ENCODE measurements at places on chromosomes 11 and 22. TPM values are rescaled to one million over a fixed set of nuclear protein-coding genes. Genes with fewer than 3 reads are reported as not detected.

The P4HA3 gene
- not detected for total RNA-seq

The OVOL1 gene
- total RNA-seq: 42.8 TPM

The PANX3 gene
- not detected for total RNA-seq

The FGF19 gene
- 131 TPM for total RNA-seq

The OR8H1 gene
- total RNA-seq: not detected

The HBB gene
- not detected for total RNA-seq

The OR5A1 gene
- total RNA-seq: not detected

The DEUP1 gene
- not detected for total RNA-seq

The SMCO4 gene
- 36.4 TPM for total RNA-seq

The MYBPC3 gene
- total RNA-seq: not detected

The CCDC82 gene
- 7.6 TPM for total RNA-seq

The ELMOD1 gene
- total RNA-seq: not detected

The DDTL gene
- total RNA-seq: 2.8 TPM

The CCDC73 gene
- not detected for total RNA-seq

The MRGPRX3 gene
- not detected for total RNA-seq

The RFPL3 gene
- total RNA-seq: not detected

The OR51E2 gene
- total RNA-seq: not detected

The KRTAP5-11 gene
- total RNA-seq: not detected

The UBQLNL gene
- total RNA-seq: not detected

The AMOTL1 gene
- not detected for total RNA-seq

The C11orf86 gene
- 0.29 TPM for total RNA-seq

The MFNG gene
- 2.1 TPM for total RNA-seq

The MS4A12 gene
- not detected for total RNA-seq

The HTR3A gene
- total RNA-seq: not detected

The PHF21B gene
- total RNA-seq: not detected

The LRRC75B gene
- total RNA-seq: 11.7 TPM

The CASP1 gene
- total RNA-seq: not detected

The CNTN5 gene
- total RNA-seq: not detected

The LRP4 gene
- total RNA-seq: 0.15 TPM

The TCN1 gene
- 1.4 TPM for total RNA-seq
